ENCODE measurements at places on chromosomes 1 and 21.

DNA sequence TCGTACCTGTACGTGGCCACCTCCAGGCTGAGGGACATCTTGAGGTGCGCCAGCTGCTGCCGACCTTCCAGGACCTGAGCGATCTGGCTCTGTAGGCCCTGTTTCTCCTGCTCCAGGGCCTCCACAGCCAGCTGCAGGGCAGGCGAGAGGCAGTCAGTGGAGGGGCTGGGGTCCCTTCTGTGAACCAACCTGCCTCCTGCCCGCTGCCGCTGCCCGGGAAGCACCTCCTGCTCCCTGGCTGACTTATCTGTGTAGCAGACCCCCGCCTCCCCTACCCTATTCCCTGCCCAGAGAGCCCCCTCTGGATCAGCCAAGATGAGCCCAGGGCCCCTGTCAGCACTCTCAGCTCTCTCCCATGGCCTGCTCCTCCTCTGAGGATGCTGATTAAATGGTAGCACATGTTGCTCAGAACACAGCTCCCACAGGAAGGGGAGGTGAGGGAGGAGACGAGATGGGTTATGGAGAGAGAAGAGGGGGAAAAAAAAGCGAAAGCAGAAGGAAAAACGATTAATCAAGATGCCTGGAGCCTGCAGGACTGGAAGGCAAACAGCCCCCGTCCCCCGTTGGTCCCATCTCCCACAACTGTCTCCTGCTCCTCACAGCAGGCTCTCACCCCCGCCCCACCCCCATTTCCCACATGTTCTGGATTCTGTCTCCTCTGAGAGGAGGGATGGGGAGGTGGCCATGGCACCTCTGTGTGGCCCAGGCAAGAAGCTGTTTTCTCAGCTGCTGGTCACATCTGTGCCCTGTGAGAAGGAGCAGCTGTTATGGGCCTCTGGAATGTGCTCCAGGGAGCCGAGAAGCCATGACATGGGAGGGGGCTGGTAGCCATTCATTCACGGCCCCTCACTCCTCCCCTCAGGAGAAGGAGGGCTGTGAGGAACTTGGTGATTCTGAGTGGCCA is 1.7 kb downstream of the NES start:
- DNase-seq, result no peak

DNA sequence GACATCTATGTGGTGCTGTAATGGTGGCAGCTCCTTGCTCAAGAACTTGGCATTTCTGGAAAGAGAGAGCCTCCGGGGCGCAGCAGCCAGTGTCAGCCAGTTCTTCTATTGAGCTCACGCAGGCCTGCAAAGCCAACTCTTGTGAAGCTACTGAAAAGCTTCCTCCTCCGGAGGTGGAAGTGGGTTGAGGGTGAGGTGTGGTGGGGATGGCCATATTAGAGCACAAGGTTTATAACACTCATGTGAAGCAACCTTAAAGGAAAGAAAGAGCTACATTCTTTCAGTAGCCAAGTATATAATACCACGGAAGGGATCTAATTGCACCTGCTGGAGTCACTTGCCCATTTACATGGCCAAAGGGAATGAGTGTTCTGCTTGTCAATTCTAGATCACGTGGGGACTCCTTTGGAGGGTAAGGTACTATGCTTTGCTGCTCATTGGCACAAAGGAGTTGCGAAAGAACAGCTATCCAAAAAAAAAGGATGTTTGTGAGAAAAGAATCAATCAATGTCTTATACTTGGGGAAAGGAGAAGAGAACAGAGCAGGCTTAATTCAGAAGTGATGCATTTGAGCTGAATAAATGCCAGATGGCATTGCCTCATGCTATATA is 18.3 kb upstream of the MAP10 start:
- DNase-seq, result no peak

DNA sequence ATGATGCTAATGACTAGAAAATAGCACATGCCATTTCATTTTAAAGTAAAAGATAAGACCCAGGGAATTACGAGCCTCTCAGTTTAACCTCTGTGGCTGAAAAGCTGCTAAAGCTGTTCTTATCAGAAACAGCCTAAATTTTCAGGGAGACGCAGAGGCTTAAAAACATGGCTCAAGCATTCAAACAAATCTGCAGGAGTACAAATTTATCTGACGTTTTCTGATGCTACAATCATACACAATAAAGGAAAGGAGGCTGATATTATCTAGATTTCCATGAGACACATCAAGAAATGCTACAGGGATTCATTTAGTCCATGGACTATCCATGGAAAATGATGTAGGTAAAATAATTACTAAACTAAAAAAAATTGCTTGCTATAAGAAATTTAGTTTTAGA is 65.3 kb upstream of the SCYL3 start:
- DNase-seq, result no peak

GRCh38 chr1:5724847-5725246 is 267.4 kb downstream of the NPHP4 start:
- DNase-seq, result no peak

GRCh38 chr1:155934936-155935590 is 850 bp upstream of the KHDC4 start:
- DNase-seq, result no peak

- no peak for DNase-seq
Observed at GRCh38 chr1:53343831-53344668, 16.2 kb upstream of the LRP8 start.
